ENCODE measurements at places on chromosomes 6 and 20. TPM values are rescaled to one million over a fixed set of nuclear protein-coding genes. Genes with fewer than 3 reads are reported as not detected.

DNA sequence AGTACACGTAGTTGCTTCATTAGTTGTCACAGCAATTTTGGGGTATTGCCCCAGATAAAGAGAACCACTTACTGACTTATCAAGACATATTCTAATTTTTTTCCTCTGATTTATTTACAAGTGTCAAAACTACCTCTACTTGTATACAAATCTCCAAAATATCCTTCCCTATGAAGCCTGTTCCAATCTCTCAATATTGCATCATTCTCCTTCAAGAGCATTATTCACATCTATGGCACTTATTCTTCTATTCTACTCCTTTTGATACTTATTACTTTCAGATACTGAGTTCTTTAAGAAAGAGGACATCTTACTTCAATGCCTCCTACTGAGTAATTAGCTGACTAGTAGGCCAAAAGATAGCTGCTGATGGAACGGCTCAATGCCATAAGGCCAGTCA is 105.2 kb downstream of the SMLR1 start:
- no peak for DNase-seq

DNA sequence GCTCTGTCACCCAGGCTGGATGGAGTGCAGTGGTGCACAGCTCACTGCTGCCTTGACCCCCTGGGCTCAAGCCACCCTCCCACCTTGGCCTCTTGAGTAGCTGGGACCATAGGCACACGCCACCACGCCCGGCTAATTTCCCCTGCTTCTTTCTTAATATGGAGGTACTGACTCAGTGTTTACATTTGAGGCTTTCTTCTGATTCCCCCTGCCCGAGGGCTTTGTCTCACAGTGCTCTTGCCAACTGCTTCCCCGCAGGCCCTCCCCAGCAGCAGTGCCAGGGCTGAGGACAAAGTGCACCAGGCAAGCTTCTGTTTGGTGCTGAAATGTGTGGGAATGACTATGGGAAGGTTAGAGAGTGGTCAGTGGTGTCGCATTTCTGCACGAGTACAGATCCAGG is 34.8 kb downstream of the NR2E1 start:
- no peak for DNase-seq

- no peak for DNase-seq
These were observed 155.2 kb upstream of the INSM1 start for GRCh38 chr20:20212675-20213096.

- DNase-seq: no peak
These were observed 20.1 kb downstream of the REV3L start for GRCh38 chr6:111462770-111463391.

DNA sequence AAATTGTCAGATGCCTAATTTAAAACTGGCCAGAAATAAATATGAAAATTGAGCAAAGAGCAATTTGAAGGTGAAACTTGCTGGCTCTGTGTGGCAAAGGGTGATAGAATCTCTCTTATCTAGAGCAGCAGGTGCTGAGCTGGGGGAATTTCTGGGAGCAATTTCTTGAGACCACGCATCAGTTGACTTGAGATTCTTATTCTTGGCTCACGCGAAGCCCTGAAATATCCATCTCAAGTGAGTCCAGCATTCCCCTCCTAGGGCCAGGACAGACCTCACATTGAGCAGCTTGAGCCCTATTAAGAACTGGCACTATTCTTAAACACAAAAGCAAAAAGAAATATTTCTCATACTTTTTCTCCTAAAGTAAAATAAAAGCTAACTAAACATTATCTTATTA is 66.3 kb downstream of the MAP7 start:
- no peak for DNase-seq

SOX18 gene
- polyA plus RNA-seq: 8.2 TPM
